ENCODE measurements at places on chromosomes 5 and 9.

GRCh38 chr9:76624391-76625048 lies 139.7 kb upstream of the PCA3 start:
- no peak for DNase-seq

DNA sequence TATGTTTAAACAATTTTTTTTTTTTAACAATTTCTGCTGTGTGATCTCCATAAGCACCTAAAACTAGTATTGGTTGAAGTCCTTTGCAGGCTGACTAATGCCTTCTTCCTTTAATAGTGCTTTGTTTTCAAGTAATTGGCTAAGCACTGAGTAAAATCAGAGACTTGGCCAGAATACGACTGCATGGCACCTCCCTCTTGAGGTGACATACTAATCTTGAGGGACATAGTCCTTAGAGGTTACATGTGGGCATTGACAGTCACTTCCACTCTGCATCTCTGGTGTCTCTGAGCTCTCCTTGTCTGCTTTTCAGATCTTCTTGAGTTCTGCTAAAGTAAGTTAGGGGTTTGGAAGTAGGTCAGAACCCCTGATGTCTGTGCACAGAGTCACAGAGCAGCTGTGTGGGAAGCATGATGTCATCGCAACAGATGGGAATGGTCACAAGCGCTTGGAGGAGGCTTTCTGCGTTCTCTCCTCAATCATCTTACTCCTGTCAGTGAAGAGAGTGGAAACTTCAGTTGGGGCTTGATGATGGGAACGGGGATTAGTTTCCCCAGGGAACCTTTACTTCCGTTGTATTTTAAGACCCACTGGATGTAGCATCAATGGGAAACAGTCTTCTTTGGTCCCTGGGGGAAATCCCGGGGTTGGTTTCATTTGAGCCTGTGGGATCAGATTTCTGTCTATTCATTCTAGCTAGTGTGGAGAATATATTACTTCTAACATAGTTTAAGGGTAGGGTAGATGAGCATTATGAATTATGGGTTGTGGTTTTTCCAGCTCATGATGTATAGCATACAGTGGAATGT lies 136.9 kb downstream of the ARHGAP26 start:
- no peak for DNase-seq

DNA sequence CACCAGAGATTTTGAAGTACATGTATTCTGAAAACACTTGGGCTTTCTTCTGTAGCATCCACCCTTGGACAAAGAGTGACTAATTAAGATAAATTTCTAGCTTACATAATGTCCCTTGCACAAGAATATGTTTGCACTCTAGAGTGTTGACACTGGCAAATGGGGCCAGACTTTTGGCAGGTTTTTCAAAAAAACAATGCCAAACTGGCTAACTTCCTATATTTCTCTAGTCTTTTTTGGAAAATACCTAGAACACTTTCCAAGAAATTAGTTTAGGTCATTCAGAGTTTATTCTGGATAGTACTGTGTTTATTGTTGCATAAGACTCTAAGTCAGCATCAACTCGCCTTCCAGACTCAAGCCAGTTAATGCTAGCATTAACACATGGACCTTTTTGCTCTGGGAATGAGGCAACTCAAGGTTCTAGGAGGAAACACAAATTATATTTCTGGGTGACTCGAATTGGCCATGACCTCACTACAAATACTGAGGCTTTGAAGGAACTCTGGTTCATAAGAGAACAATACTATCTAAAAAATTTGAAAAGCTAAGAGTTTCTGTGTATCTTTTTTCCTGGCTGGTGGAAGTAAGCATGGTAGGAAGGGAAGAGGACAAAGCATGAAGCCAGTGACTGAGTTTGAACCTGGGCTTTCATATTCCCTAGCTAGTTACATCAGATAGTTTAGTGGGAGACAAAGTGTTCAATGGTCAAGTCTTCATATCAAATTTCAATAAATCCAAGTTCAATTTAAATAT lies 101.6 kb downstream of the NREP start:
- DNase-seq, result no peak

GRCh38 chr5:72433522-72433921 lies 73.7 kb downstream of the ZNF366 start:
- DNase-seq, result no peak

DNA sequence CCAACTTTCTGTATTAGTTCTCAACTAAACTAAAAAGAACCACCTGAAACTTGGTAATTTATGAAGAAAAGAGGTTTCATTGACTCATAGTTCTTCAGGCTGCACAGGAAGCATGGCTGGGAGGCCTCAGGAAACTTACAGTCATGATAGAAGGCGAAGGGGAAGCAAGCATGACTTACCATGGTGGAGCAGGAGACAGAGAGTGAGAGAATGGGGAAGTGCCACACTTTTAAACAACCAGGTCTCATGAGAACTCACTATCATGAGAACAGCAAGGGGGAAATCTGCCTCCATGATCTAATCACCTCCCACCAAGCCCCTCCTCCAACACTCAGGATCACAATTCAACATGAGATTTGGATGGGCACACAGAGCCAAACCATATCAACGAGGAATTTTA lies 123.5 kb downstream of the DEPDC1B start:
- DNase-seq, result no peak

DNA sequence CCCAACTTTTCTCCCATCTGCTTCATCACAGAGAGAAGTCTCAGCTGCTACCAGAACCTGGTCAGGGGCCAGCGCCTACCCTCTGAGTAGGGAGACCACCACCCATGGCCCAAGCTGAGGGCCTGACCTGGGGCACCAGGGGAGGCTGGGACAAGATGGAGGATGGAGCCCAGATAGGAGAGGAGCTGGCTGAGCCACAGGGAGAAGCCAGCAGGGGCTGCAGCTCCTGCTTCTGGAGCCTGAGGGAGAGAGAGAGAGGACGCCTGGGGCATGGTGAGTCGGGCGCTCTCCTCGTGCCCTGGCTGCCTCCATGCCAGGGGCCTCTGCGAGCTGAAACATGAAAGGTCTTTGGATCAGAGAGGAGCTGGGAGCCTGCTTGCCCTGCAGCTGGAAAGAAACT lies 1.4 kb upstream of the FOXI1 start:
- DNase-seq, result no peak

- no peak for DNase-seq
These were observed 514.8 kb downstream of the RAB3C start for GRCh38 chr5:59097712-59098111.

DNA sequence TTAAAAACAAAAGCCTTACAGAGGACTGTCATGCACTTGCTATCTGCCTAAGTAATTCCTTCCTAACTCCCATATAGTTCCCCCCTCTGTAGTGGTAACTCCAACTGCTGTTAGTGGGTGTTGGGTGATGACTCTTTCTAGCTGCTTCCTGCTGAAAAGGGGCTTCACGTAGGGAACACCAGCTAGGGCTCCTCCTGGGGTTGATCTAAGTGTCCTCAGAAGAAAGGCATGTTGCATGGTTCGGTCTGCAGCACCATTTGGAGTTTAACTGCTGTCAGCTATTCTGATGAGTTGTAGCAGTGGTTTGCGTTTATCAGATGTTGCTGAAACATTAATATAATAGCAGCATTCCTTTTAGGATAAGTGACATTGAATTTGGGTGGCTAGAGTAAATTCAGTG lies 281.9 kb upstream of the TUSC1 start:
- no peak for DNase-seq

DNA sequence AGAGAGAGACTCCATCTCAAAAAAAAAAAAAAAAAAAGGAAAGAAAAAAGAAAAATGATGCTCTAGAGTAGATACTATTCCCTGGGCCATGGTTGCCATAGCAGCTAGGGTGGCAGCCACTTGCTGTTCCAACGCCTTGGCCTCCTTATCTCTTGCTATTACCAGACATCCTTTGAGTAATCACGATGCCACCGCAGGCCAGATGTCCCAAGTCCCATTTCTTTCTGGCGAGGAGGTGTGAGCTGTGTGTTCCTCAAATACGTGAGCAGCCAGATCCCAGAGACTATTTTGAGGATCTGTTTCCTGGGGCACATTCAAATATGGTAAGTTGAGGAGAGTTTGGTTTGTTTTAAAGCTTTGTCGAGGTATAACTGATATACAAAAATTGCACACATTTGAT lies 23.4 kb upstream of the GFPT2 start:
- no peak for DNase-seq

GRCh38 chr9:37107701-37108100 lies 12.7 kb upstream of the ZCCHC7 start:
- DNase-seq, result no peak

DNA sequence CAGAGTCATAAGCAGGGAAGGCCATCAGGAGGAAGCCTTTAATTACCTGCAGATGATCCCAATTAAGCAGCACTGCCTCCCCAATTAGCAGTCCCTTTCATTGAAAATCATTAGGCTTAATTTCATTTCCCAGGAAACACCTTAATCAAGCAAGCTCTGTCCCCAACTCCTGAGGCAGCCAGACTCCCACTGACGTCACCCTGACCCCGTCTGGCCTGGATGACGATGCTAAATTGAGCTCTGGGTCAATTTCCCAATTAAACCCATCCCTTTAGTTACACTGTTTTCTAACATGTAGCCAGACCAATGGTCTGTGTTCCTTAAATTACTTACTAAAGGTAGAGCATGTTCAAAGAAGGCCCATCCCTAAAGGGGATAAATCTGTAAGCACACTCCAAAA lies 84.0 kb upstream of the SPOCK1 start:
- no peak for DNase-seq

DNA sequence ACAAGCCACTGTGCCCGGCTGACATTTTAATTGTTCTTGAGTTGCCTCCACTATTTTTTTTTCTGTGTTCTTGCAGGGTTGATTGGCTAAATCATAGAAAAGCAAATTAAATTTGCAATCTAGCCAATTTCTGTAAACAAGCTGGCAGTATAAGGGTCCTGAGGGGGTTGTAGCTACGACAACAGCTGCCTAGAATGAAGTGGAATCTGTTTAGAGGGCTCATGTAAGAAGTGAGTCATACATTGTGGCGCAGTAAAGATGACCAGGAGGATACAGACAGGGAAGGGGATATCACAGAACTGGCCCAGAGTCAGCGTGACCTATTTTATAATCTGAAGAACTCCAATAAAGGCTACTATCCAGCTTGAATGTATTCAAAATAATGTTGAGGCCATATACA lies 82.2 kb upstream of the TLE1 start:
- no peak for DNase-seq

DNA sequence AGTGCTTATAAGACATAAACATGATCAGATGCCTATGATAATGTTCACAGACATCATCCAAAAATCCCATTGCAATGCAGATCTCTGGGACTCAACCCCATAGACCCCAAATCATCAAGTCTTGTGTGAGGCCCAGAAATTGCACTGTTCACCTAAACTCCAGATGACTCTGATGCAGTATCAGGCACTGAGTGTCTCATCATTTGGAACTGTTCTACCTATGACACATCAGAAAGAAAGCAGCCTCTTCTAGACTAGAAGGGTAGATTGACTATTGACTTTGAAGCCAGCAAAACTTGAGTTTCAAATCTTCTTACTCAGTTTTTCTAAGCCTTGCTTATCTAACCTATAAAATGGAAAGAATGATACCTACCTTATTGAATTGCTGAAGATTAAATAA lies 58.7 kb upstream of the PAPPA start:
- no peak for DNase-seq

DNA sequence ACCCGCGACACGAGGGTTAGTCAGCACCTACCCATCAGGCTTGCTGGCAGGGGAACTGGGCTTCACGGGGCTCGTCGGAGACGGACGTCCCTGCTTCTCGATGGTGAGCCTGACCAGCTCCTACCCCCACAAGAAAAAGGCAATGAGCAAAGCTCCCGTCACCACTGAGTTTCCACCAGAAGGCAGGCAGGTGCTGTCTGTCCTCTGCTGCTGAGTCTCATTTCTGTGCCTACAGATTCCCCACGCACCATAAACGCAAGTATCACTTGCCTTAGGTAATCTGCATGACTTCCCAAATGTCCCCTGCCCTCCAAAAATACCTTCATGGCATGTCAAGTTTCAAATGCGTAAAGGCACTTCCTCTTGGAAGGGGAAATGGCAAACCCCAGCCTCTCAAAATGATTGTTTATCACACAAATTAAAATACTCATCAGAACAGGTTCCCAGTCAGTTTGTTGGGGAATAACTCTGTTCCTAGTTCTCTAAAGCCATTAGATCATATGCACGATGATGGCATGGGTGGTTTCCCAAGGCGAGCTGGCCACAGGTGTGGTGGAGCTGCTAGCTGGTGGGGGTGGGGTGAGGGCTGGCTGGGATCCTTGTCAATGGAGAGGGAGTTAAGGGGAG lies 85.0 kb downstream of the PRRT1B start:
- no peak for DNase-seq

- DNase-seq, result peak; percentile 38
These were observed 70.1 kb upstream of the SPATA31E1 start for GRCh38 chr9:87812375-87813118.

Data from stimulated activated CD8-positive, alpha-beta memory T cell treated with anti-CD3 and anti-CD28 coated beads, Interleukin-15, amount 100 ng/mL, for 48 hours (primary cell).